ENCODE measurements at places on chromosomes 16 and 17. TPM values are rescaled to one million over a fixed set of nuclear protein-coding genes. Genes with fewer than 3 reads are reported as not detected.
A peak's percentile ranks its signal among the peaks of the same experiment; 100 is the strongest.

CCL14 gene
- 4.0 TPM for polyA plus RNA-seq

KRT17 gene
- 126 TPM for polyA plus RNA-seq

GRCh38 chr16:56413381-56413780, 12.0 kb downstream of the AMFR start:
- DNase-seq: no peak

DNA sequence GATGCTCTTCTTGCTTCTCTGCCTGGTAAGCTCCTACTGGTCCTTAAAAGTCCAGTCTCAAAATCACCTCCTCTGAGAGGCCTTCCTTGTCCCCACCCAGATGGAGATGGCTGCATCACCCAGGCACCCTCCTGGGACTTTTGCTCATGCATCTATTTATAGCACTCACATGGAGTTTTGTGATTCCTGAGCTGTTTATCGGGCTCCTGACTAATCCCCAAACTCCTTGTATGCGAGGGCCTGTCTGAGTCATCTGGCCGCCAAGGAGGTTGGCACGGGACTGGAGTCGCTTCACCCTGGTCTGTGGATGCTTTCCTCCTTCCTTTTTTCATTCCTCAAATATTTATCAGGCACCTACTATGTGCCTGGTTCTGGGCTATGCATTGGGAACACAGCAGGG, 2.3 kb upstream of the MAP2K3 start:
- DNase-seq: peak; percentile 92

DNA sequence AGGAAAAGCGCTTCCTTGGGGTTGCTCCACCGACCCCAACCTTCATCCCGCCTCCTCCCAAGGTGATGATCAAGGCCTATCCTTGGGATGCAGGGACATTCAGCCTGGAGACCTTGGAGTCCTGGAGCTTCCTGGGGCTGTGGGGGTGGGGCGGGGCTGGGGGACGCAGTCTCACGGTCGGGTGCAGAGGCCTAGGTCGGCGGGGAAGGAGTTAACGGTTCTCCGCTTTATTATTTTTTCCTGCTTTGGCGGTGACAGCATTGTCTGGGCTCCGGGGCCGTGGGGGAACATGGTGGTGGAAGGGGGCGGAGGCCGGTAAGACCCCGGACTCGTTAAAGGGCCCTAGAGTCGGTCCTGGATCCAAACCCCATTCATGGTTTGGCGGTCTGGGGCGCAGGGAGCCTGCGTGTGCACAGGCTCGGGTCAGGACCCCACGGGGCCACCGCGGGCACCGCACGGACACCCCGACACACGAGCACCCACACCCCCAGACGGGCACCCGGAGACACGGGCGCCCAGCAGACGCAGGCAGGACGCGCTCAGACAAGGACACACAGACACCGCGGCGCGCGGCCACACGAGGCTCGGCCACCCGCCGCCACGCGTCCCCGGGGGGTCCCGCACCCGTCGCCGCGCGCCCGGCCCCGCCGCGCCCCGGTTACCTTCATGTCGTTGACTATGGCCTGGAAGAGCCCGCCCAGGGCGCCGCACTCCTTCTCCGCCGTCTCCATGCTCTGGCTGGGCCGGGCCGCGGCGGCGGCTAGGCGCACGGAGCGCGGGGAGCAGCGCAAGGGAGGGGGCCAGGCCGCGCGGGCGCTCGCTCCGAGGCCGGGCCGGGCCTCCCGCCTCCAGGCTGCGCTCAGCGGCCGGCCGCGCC, 554 bp downstream of the MTSS2 start:
- peak; percentile 55 for DNase-seq

All from aorta (tissue), 5 donors.